ENCODE measurements at places on chromosomes 11 and 22. TPM values are rescaled to one million over a fixed set of nuclear protein-coding genes. Genes with fewer than 3 reads are reported as not detected.

- H3K4me3 ChIP-seq, result peak overlapping the region; percentile 76
- peaks cover 28% of the 10 kb centered on the region for H3K4me1 ChIP-seq
- no peak for DNase-seq
- H3K36me3 ChIP-seq, result peaks cover 45% of the 10 kb centered on the region
These were observed 1.2 kb downstream of the DRAP1 start for GRCh38 chr11:65920372-65920802.

DNA sequence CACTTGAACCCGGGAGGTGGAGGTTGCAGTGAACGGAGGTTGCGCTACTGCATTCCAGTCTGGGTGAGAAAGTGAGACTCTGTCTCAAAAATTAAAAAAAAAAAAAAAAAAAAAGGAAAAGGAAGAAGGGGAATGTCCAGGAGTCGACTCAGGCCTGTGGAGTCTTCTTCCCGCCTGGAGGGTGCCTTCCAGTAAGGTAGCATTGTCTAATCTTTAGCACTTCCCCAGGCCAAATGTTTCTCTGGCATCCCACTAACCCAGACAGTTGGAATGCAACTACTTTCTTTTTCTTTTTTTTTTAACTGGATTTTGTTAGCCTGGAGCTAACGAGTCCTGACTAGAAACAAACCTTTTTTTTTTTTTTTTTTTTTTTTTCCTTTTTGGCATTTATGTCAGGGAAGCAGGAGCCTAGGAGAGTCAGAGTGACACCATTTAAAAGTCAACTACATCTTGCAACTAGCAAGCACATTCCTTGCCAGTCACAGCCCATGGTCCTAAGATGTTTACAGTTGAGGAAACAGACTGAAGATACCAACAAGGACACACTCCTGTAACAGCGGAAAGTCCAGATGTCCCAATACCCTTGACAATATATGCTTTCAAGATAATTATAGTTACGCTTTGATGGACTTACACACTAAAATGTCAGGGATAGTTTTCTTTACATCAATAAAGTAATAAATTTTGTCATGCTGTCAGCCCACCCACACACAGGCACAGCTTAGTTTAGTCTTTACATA is 10.6 kb downstream of the PLET1 start:
- no peaks in the 10 kb centered on the region for H3K4me1 ChIP-seq
- DNase-seq, result no peak
- no peaks in the 10 kb centered on the region for H3K27me3 ChIP-seq

- H3K4me1 ChIP-seq, result no peaks in the 10 kb centered on the region
- H3K36me3 ChIP-seq, result no peaks in the 10 kb centered on the region
- H3K4me3 ChIP-seq, result no peak overlapping the region
- DNase-seq, result no peak
- no peaks in the 10 kb centered on the region for H3K27me3 ChIP-seq
- H3K27ac ChIP-seq, result no peak overlapping the region
These were observed 35.6 kb upstream of the SYT7 start for GRCh38 chr11:61616434-61616833.

Gene KCNQ1OT1
- 0.19 TPM for total RNA-seq

Gene CYB5R2
- total RNA-seq, result 0.64 TPM

Gene CREBZF
- total RNA-seq, result 56.9 TPM

Gene B4GALNT4
- total RNA-seq, result 10.6 TPM

Gene RGL4
- total RNA-seq, result 13.8 TPM

All from naive thymus-derived CD4-positive, alpha-beta T cell (primary cell).